ENCODE measurements at places on chromosomes 7 and 10. TPM values are rescaled to one million over a fixed set of nuclear protein-coding genes. Genes with fewer than 3 reads are reported as not detected.

The SAMD9L gene
- 11.8 TPM for total RNA-seq

DNA sequence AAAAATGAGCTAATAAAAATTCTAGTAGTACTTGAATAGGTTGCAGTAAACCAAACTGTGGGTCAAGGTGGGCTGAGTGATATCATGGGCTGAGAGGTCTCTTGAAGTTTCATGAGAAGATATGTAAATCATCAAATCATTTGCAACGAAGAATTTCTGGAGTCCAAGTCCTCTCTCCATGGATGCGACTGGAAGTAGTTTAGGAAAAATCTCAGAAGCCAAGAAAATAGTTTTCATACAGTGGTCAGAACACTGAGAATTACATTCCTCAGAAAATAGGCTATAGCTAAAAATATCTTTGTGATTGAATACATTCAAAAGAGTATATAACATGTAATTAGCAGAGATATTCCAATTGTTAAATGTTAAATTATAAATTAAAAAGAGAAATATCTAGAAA lies 3.6 kb upstream of the IFIT1 start:
- no peak for DNase-seq

DNA sequence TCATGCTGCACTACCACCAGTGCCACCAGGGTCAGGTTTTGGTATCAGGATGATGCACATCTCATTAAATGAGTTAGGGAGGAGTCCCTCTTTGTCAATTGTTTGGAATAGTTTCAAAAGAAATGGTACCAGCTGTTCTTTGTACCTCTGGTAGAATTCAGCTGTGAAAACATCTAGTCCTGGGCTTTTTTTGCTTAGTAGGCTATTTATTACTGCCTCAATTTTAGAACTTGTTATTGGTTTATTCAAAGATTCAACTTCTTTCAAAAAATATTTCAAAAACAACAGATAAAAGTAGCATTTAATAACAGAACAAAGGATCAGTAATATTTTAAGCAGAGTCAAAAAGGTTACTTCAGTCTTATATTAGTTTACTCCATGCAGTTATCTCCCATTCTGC lies 6.4 kb upstream of the ZNF716 start:
- no peak for DNase-seq

- no peak for DNase-seq
These were observed 50.8 kb upstream of the CREB5 start for GRCh38 chr7:28361551-28361950.

- peak; percentile 16 for DNase-seq
These were observed 41.6 kb upstream of the FHIP2A start for GRCh38 chr10:114779803-114780576.
